ENCODE measurements at places on chromosomes 12 and 14. TPM values are rescaled to one million over a fixed set of nuclear protein-coding genes. Genes with fewer than 3 reads are reported as not detected.

Gene ACRBP
- total RNA-seq: not detected

Gene CLEC6A
- not detected for total RNA-seq

- DNase-seq: no peak
Measured at GRCh38 chr12:777550-778047, 25.2 kb downstream of the WNK1 start.

Gene ADAM21
- 0.07 TPM for total RNA-seq

DNA sequence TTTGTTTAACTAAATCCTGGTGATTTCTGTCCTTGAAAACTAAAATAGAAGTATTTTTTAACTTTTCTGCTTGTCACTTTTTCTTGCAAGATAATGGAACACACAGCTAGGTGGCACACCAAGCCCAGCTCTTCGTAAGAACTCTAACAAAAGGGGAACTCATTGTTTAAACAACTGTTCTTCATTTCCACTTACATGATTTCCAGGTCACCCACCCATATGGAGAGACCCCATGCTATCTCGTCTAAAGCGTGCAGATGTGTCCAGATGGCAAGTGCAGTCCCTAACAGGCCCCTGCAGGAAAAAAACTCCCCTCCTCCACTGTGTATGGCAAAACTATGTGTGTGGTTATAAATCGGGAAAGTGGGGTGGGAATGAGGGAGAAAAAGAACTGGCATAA, 43.3 kb upstream of the NT5DC3 start:
- DNase-seq: no peak

DNA sequence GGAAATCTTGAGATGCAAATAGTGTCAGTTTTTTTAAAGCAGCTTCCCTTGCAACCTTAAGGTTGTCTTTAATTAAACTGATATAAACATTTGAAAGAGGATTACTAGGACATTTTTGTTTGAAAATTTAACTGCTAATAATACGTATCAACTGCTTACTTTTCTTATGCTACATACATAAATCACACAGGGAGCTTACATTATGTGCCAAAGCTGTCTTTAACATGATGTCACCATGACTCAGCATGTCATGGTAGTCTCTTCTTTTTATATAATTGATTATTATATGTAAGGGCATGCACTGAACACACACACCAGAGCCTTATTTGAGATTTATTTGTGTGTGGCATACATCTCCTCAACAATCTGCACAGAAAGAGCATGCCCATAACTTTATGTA, 63.0 kb upstream of the PTHLH start:
- no peak for DNase-seq

Gene CLEC4C
- not detected for total RNA-seq

DNA sequence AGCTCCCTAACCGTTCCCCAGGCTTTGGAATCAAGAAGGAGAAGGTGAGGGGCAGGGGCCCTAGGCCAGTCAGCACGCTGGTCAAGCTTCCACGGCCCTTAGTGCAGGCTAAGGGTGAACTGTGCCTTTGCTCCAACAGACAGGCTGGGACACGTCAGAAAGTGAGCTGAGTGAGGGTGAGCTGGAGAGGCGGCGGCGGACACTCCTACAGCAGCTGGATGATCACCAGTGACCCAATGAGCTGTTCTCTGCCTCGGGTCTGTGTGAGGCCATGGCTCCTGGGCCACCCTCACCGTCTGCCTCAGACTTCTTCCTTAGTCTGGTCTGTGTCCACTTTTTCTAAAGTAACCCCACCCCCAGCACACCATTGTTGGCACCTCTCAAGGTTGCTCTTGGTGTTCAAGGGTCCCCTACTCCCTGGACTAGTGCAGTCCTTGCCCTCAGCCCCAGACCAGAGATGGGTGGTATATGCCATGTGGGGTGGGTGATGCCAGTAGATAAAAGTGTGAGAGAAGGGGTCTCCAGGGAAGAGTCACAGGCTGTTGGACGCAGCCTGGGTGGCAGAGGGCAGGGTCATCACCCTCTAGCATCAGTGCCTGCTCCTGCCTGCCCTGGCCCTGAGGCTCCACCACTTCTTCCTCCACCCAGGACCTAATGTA, 20.7 kb downstream of the PRPF40B start:
- no peak for DNase-seq

Gene MANSC4
- 0.48 TPM for total RNA-seq

- DNase-seq: no peak
Measured at GRCh38 chr14:80315681-80316080, 104.4 kb upstream of the DIO2 start.

Gene FAM181A
- not detected for total RNA-seq

DNA sequence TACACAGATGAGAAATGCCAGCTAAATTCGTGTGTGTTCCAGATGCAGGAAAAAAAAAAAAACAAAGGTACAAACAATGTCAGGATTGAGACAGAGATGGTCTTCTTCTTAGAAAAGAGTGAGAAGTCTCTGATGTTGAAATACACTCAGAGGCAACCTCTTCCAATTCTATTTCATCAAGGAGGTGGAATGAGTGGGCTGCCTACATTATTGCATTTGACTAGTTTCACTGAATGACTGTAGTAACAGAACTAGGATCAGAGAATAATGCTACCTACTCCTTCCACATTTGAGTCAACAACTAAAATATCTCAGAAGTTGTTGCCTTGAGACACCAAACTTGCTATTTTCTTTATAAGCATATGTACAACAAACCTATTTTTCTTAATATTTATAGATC, 1332.2 kb upstream of the FLRT2 start:
- DNase-seq: no peak

- peak; percentile 51 for DNase-seq
Measured at GRCh38 chr12:118061873-118062843, 1.2 kb upstream of the WSB2 start.

DNA sequence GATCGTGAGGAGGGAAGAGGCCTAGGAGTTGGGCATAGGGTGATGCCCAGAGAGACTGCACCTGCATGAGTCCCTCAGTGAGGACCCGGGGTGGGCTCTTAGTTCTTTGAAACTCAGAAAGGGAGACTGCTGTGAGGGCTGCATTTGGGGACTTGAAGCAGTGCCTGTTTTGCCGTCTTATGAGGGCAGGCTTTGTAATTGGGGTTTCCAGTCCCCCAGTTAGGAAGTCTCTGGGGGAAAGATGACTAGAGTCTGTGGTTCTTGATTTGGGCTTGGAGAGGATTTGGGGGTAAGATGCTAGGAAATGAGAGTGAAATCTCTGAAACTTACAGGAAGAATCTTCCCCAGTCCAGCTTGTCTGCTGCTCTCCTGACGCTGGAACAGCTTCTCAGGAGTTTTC, 99.6 kb downstream of the ARF6 start:
- no peak for DNase-seq

- no peak for DNase-seq
Measured at GRCh38 chr14:89779707-89780106, 174.8 kb downstream of the EFCAB11 start.

Gene RNF41
- 68.9 TPM for total RNA-seq

DNA sequence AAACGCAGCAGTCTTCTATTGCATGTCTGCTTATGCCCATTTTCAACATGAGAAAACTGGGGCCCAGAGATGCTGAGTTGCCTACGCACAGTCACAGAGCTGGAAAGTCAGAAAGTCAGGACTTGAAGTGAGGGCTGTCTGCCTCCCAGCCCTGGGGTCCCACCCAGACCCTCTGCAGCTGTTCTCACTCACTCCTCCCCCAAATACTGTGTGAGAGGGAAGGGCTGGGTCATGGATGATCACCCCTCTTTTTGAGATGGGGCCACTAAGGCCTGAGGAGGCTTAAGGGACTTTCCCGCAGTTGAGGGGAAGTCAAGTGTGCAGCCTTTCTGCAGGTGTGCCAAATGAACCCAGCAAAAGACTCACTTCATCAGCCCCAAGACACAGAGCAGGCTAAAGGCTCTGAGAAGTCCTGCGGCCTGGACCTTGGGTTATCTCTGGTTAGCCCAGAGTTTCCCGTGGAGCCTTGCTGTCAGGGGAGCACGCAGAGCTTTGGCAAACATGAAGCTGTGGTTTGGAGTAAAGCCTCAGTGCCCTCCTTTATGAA, 18.7 kb downstream of the DTX1 start:
- DNase-seq: no peak

GRCh38 chr12:105910030-105910429, 228.7 kb downstream of the NUAK1 start:
- DNase-seq: no peak

Gene CD163
- total RNA-seq: 63.1 TPM

GRCh38 chr14:104222396-104223036, 84.1 kb downstream of the KIF26A start:
- no peak for DNase-seq

DNA sequence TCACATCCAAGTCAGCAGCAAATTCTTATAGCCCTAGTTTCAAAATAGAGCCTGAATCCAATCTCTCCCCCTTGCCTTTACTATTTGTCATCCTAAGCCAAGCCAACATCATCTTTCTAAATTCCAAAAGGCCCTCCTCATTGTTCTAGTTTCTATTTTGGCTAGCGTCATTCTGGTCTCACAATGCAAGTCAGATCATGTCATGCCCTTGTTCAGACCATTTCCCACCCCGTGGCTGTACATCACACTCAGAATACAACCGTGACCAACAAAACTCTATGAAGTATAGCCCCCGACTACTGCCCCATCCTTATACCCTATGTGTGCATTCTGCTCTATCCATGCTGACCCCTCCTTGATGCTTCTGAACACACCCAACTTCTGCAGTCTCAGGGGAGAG, 12.3 kb upstream of the GNG2 start:
- DNase-seq: no peak

Gene NOXRED1
- total RNA-seq: 0.41 TPM

Gene RIN3
- 6.2 TPM for total RNA-seq

- peak; percentile 55 for DNase-seq
Measured at GRCh38 chr14:20631023-20631879, 10.2 kb downstream of the OR6S1 start.

- no peak for DNase-seq
Measured at GRCh38 chr14:88961214-88961613, 136.8 kb downstream of the TTC8 start.

Gene GZMB
- 122 TPM for total RNA-seq

DNA sequence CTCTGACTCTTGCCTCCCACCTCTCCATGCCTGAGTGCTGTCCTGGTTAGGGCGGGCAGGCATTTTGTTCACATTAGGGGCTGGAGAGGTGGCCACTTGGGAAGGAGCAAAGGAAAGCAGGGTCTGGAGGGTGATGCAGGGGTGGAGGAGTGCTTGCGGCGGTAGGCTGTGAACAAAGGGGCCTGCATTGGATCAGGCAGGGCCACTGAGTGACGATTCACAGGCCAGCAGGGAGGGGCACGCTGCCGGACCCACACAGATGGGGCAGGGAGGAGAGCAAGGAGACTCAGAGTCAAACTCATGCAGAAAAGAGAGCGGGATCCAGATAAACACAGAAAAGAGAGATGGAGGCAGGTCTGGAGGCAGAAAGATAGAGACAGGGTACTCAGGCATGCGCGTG, 58.4 kb upstream of the TBX3 start:
- no peak for DNase-seq

DNA sequence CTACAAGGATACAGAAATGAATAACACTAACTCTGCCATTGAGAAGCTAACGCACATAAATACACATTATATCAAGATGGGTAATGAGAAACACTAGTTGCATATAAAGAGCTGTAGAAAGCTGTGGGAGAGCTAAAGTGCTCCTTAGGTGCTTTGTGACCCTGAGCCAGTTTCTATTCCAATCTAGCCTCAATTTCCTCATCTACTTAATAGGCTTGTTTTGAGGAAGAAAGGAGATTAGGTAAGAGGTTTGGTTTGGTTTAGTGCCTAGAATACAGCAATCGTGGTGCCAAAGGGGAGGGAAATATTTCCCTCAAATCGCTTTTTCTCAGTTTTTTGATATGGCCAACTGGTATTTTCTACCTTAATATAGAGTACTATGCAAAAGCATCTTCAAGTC, 994 bp downstream of the SRP54 start:
- no peak for DNase-seq

Gene MGP
- total RNA-seq: 136 TPM

DNA sequence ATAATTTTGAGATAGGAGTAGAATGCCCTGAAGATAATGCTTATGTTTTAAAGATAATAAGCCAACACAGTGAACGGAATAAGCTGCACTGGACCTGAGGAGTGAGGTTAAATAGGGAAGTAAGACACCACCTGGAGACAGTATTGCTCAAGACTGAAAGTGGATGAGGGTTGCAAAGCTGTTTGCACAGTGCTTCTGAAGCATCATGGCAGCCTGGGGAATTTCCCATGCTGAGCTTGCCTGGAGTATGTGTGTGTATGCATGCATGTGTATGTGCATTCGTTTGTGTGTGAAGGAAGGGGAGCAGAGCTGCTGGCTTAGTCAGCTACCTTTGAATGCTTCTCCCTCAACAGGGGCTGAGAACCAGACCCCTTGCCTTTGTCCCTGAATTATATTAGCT, 35.8 kb downstream of the BHLHE41 start:
- no peak for DNase-seq

Gene ARHGEF40
- 31.5 TPM for total RNA-seq

- no peak for DNase-seq
Measured at GRCh38 chr14:84036840-84037239, 1493.1 kb upstream of the FLRT2 start.

DNA sequence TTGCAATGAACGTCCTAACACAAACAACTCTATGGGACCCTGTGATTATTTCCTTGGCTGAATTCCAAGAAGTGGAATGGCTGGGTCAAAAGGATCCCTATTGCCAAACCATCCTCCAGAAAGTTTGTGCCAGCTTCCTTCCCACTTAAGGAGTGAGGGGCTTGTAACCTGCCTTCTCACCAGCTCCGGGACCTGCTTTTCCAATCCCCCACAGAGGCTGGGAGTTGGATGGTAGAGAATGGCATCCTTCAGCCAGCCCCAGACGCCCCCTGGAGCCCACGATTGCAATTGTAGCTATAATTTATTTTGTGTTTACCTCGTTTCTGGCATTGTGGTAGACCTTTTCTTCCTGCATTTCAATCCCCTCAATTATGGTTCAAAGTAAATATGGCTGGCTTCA, 9.7 kb upstream of the ZDHHC22 start:
- DNase-seq: no peak

GRCh38 chr12:6076346-6076745, 48.1 kb downstream of the VWF start:
- DNase-seq: no peak

DNA sequence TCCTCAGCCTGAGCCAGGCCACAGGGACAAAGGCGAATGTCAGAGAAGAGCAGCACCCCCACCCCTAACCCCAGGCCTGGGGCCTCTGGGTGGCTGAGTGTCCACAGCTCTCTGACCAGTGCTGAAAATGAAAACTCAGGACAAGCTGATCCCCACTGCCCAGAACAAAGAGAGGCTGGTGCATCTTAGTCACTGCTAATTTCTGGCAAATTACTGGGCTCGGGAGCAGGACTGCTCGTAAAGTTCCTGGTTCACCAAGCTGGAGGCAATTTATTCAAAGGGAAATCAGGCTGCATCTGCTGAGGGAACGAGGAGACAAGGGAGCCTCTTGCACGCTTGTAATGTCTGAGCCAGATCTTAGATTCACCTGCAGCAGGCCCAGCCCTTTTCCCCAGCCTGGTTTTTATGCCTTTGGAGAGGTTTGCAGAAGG, 43.2 kb downstream of the CALM1 start:
- no peak for DNase-seq

Gene PTPRO
- total RNA-seq: 6.7 TPM

Measured in uterus (tissue), 4 donors.